Lung microvascular endothelial cell (primary cell): ENCODE measurements at places on chromosomes 7 and 10.

DNA sequence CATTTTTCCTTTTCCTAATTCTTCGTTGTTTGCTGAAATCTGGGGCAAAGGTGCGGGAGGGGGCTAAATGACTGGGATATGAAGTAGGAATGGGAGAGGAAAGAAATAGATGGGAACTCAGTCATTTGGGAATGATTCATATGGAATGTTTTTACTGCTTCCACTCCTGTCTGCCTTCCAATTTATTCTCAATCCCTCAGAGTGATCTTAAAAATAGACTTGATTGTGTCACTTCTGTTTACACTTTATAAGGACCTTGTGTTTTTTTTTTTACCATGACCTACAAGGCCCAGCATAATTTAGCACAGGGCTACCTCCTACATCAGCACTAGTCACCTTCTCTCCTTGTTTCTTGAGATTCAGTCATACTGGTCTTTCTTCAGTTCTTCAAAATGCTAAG, 97.9 kb downstream of the PTEN start:
- peak; percentile 50 for DNase-seq

- DNase-seq = no peak
These were observed 57.3 kb downstream of the COPG2 start for GRCh38 chr7:130611218-130611617.

DNA sequence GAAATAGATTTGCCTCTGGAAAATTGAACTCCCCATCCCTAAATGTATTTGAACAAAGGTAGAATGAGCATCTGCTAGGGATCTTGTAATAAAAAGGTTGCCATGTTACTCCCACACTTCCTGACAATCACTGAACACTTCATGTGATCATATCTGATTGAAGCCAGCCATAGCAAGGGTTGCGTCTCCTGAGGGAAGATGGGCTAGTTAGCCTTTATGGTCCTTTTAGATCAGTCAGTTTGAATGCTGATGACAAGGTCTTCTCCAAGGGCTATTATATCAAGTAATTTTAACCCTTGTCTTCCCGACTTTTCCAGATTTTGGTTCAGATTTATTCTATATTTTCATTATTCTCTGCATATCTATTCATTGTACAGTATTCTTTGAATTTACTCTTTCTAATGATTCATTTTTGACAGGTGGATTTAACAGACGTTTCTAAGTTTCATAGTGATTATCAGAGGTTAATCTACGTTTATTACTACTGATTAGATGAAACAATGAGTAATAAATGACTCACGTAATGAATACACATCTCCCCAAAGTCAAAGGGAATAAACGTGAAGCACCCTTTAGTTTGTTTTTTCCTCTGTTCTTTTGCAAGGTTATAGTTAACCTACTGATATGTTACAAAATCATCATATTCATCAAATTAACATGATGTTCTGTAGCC, 28.1 kb downstream of the CSGALNACT2 start:
- DNase-seq = peak; percentile 19

- peak; percentile 78 for DNase-seq
These were observed 176.2 kb upstream of the ITGB1 start for GRCh38 chr10:33134011-33134751.

GRCh38 chr10:819326-819725, 112.2 kb downstream of the LARP4B start:
- DNase-seq = peak; percentile 50
